ENCODE measurements at places on chromosomes 12 and 14.

GRCh38 chr14:91847693-91848092, 19.6 kb downstream of the TC2N start:
- DNase-seq, result no peak

DNA sequence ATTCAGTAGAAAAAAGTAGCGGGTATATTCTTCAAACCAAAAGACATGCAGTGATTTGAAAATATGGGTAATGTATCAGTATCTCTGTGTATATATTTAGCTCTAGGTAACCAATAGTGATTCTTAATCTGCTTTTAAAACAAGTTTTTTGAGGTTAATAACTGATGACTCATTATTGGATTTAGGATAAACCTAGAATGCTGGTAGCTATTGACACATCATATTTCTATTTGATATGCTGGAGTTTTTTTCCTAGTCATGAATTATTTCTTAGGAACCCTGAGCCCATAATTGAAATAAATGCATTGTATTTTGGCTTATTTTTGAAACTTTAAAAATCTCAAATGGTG, 15.5 kb downstream of the ARF6 start:
- DNase-seq, result no peak

DNA sequence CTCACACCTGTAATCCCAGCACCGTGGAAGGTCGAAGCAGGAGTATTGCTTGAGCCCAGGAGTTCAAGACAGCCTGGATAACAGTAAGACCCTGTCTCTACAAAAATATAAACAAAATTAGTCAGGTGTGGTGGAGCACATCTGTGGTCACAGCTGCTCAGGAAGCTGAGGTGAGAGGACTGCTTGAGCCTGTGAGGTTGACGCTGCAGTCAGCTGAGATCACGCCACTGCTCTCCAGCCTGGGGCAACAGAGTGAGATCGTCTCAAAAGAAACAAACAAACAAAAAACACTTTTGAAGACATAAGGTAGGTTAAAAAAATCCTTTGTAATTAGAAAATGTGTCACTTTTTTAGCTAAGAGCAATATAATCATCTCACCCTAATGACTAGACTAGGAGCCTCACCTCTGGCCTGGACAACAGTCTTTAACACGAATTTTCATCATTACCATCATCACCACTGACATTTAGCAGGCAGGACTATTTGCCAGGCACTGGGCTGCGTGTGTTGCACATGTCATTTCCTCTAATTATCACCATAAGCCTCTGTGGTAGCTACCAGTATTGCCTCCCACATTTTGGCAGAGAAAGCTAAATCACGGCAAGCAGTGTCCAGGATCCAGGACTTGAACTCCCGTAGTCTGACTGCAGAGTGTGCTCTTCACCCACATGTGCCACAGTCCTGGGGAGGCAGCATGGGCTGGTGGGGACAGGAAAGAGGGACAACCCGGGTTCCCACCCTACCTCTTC, 4.6 kb upstream of the SYCP3 start:
- no peak for DNase-seq

GRCh38 chr12:25723336-25723735, 170.3 kb upstream of the LMNTD1 start:
- no peak for DNase-seq

- no peak for DNase-seq
Measured at GRCh38 chr12:60176891-60177290, 581.1 kb downstream of the SLC16A7 start.

GRCh38 chr12:129202109-129202814, 349.0 kb downstream of the GLT1D1 start:
- no peak for DNase-seq
